Pons (tissue), 1 donor: ENCODE measurements at places on chromosomes 6 and 20.

DNA sequence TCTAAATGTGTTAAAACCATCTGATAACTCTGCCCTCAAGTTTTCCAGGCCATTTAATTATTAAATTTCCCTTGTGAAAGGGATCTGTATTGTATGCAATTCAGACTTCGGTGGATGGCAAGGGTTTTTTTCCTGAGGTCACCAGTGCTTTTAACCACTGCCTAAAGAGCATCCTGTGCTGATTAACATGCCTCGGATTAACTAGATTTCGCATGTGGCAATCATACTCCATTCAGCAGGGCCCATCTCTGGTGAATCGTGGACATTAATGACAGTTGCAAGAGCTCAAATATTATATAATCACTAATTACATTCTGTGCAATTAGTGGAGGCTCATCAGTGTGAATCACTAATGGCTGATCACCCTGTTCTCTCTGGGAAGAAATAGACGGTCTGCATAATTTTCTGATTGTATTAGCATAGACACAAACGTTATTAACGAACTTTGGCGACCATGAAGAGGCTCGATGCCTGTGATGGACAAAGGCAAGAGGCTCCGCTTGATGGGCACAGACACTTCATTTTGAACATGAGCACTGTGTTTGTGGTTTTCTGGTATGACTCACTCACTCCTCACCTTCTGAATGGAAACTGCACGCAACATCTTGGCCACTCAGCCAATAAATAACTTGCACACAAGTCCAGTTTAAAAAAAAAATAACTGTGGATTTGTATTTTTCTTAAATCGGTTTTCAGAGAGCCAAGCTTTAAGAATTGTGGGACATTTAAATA, 31.4 kb downstream of the LINC00237 start:
- DNase-seq: no peak

GRCh38 chr6:42333612-42334011, 116.0 kb upstream of the MRPS10 start:
- no peak for DNase-seq

DNA sequence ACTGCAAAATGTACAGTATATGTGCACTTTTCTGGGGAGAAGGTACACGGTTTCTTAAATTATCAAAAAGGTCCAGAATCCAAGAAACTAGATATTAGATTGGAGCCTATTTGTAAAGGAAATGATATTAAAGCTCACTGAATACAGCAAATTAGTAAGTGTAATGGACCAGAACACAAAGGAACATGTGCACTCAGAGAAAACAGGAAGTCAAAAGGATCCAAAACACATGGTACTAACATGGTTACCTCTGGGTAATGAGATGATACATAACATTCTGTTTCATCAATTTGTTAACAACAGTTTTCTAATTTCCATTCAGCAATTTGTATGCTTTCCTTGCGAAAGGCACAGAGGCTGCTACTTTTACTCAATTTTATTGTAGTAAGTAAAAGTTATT, 18.7 kb downstream of the ZNF322 start:
- DNase-seq: no peak

- no peak for DNase-seq
These were observed 29.1 kb downstream of the OR2B2 start for GRCh38 chr6:27883136-27883535.

DNA sequence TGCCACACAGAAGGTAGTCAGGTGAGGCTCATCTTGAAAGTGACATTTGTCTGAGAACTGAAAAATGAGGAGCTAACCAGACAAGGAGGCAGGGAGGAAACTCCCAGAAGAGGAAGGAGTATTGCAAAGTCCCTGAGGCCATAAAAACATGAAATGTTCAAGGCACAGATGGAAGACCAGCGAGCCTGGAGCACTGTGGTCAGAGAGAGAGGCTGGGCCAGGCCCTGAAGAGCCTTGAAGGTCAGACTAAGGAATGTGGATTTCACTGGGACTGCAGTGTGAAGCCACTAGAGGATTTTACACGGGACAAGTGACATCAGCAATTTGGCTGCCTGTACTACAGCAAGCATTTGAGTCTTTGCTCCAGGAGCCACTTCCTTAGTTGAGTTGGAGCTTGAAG, 21.1 kb upstream of the TMEM181 start:
- DNase-seq: no peak

GRCh38 chr20:20003031-20003954, 13.9 kb upstream of the NAA20 start:
- DNase-seq: peak; percentile 84

- peak; percentile 92 for DNase-seq
These were observed 90.9 kb downstream of the GJA10 start for GRCh38 chr6:89984926-89985750.

DNA sequence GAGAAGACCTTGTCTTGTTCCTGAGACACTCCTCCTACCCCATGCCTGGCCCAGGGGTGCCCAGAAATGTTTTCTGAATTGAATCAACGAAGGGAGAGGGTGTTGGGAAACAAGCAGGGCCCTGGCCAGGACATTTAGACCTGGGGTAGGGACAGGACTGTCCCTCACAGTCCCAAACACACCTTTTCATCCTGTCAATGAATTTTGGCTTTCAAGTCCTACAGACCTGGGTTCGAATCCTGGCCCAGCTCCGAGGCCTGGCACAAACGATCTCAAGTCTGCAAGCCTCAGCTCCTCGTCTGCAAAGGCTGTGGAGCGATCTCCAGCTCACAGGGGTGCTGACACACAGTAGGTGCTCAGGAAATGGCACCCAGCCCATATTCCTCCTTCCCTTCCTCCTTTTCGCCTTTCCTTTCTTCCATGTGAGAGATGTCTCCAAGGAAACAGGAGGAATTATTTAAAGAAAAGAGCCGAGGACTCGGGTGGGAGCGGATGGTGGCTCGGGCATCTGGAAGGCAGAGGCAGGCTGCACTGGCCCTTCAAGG, 7.3 kb upstream of the DLGAP4 start:
- no peak for DNase-seq

DNA sequence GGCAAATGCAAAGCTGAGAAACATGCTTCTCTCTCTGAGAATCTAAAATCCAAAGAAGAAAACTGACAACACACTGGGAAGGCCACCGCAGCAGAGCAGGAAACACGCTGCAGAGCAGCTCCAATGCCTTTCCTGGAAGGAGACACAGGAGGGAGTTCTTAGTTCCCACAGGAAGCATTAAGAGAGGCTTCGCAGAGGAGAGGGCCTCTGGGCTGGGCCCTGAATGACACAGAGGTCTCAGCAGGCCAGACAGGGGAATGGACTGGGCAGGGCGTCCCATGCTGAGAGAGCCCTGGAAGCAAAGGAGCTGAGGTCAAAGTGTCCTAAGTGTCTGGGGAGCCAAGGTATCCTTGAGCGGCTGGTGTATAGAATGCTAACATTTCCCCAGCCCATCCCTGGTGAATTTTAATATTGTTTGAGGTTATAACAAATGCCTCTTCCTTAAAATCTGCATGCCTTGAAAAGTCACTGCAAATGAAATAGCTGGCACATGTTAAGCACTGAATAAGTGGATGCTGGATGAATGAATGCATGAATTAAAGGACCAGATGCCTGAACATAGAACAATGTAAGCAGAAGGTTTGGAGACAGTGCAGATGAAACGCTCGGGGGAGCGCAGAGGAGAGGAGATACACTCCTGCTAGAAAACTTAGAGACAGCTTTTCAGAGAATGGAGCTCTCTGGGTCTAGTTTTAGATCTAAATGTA, 110.0 kb upstream of the SYNDIG1 start:
- DNase-seq: no peak

GRCh38 chr20:16263582-16263981, 309.7 kb downstream of the KIF16B start:
- DNase-seq: no peak

DNA sequence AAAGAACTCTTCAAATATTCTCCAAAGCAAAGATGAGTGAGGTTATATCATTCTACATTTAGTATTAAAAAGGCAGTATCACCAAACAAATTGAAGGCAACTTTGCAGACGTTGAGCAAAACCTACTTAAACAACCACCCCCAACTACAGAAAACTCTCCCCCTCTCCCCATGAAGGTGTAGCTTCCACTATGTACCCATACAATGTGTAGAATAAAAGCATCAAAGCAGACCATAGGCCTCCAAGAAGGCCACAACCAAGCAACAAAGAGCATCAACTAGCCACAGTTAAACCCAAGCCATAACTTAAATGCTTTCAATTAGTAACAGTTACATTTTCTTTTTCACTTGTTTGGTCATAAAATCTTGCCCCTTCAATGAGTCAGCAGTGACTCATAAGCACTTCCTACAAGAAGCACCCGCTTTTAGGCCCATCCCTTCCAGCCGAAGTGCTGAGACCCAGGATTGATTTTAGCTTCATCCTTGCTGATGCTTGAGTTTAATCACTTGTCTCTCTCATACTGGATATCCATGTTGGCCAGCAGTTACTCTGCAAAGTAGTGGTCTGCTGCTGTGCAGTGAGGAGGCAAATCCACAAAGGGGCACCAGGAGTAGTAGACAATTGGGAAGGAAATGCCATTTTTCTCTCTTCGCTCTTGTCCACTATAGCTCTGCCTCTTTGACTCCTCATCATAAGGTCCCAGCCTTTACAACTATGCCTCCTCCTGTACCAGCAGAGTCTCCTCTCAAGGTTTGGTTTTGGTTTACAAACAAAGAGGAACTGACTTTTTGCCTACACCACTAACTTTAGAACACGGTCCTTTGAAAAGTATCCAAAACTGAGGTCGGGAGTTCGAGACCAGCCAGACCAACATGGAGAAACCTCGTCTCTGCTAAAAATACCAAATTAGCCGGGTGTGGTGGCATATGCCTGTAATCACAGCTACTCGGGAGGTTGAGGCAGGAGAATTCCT, 8.4 kb upstream of the NUP153 start:
- no peak for DNase-seq

- no peak for DNase-seq
These were observed 95.7 kb downstream of the SCP2D1 start for GRCh38 chr20:18909254-18909653.

DNA sequence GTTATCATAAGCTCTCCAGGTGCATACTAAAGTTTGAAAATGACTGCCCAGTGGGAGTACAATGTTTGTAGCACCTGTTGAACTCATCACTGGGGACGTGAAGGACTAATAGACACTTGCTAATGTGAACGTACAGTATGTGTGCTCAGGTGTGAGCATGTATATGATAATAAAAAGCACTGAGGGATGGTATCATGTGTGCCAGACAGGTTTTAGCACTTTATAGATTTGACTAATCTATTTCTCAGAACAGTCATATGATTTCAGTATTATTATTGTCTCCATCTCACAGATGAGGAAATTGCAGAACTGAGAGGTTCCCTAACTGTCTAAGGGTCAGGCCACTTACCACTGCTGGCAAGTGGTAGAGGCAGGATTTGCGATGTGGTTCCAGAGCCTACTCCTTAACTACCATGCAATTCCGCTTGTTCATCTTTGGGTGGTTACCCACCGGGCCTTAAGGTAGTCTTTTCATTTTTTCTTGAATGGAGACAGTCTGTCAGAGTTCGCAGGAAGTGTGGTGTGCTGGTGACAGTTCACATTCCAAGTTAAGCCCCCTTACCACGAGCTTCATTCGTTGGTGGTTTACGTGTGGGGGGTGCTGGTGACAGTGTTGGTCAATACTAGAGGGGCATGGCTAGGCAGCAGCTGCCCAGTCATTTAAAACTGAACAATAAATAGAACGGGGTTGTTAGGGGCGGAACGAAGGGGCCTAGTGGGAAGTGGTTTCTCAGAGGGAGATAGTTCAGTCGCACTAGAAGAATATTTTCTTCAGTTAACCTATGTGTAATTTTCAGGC, 46.8 kb downstream of the RREB1 start:
- no peak for DNase-seq

DNA sequence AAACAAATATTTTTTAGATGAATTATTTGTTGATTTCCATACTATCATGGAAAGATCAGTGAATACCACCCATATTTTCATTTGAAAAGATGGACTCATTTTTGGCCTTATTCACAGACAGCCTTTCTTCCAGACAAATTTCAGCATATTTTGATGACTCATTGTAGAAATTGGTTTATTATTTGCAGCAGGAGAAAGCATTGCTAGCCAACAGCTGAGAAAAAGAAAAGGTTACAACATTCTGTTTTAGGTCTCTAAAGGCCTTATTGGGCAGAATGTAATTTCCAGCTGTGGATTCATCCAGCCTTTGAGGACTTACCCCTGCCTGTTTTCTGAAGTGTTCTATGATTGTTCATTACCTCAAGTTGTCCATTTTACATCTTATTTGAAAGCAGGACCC, 201.9 kb downstream of the PLCB4 start:
- DNase-seq: no peak

DNA sequence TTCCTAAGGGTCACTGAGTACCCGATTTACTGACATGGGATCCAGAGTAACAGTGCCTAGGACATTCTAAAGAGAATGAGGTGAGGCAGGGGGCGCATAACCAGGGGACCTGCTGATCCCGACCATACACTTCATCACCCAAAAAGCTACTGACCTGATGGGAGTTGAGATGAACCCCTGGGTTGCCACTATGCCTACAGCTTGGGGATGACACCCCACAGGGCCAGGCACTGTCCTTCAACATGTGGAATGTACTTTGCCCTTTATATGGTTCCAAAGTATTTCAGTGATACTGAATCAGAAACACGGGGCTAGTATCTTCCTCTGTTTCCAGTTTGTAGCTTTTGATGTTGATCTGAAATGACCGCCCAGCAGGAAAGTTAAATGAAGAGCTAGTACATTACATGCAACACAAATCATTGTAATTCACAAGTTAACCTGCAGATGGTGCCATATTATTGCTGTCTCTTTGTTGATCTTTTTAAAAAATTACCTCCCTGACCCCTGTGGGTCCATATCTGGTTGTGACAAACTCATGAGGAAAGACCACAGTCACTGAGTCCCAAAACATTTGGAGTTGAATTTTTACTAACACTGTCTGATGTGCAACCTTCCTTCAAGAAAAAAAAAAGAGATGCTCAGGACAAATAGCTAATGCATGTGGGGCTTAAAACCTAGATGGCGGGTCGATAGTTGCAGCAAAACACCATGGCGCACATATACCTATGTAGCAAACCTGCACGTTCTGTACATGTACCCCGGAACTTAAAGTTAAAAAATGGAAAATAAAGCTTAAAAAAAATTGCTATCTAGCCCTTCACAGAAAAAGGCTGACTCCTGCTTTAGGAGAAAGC, 42.7 kb upstream of the GCNT2 start:
- peak; percentile 14 for DNase-seq

GRCh38 chr6:169082817-169083507, 170.7 kb downstream of the THBS2 start:
- no peak for DNase-seq

DNA sequence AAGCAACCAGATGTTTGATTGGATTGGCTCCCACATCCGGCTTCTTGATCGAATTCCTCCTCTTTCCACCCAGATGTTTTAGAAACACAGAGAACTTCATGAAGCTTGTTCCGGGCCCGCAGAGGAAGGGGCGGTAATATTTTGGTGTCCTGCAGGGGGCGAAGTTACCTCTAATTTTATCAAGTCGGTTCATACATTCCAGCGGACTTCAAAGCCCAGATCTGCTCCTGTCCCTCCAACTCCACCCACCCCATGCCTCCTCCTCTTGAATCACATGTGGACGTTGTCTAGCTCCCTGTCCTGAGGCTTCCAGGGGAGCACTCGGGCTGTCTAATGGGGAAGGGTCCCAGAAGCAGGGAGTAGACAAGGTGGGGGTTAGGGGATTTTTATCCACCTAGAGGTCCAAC, 2.9 kb upstream of the BMP6 start:
- DNase-seq: peak; percentile 46

- DNase-seq: no peak
These were observed 124.7 kb downstream of the CD24 start for GRCh38 chr6:106849676-106850332.
